Activated CD4-positive, alpha-beta T cell treated with anti-CD3 and anti-CD28 coated beads, Interleukin-2, Interleukin-6, amounts not matched to agents 100 ng/mL and 50 ng/mL, durations not matched to agents 16 hours and 8 hours (primary cell): ENCODE measurements at places on chromosomes 2 and 18.

- peak; percentile 28 for DNase-seq
These were observed 61.3 kb downstream of the UBE2E3 start for GRCh38 chr2:181041661-181042060.

DNA sequence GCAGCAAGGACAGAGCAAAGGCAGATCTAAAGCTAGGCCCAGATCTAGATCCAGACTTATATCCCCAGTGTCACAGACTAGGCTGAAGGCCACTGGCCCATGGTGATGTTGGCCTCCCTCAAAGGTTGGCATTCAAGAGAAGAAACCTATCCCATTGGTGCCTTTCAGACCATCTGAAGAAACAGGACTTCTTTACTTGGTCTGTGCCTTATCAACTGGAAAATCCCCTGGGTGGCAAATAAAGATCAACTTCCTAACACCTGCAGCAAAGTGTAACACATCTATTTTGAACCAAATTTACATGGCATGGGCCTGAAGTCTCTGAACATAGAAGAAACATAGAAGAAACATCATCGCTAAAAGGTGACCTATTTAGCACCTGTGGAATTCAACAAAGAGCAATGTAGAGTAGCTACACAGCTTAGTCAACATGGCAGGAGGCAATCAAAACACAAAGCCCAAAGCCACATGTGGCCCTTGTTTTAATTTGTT is 35.8 kb downstream of the METTL4 start:
- DNase-seq: no peak

GRCh38 chr18:21132398-21132918 is 20.8 kb upstream of the ROCK1 start:
- no peak for DNase-seq

DNA sequence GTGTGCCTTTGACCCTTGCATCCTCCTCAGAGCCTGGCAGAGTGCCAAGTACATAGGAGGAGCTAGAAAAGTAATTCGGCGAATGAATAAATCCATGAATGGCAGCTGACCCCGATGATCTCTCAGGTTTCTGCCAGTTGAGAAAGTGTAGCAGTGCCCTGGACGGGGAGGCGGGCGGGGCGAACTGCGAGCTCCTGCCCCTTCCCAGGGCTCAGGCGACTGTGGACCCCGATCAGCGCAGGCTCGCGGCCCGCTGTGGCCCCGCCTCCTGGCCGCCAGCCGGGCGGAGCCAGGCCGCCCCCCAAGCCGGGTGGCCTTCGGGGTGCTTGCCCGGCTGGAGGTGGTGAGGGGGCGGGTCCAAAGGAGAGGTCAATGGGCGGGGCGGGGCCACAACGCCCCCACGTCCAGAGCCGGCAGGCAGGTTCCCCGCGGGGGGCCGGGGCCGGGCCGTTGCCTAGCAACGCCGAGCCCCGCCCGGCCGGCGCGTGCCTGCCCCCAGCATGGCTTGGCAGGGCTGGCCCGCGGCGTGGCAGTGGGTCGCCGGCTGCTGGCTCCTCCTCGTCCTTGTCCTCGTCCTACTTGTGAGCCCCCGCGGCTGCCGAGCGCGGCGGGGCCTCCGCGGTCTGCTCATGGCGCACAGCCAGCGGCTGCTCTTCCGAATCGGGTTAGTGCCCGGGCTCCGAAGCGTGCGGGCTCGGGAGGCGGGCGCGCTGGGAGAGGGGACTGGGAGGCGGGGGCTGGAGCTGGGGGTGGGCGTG is 30.6 kb upstream of the TMBIM1 start:
- DNase-seq: peak; percentile 35

DNA sequence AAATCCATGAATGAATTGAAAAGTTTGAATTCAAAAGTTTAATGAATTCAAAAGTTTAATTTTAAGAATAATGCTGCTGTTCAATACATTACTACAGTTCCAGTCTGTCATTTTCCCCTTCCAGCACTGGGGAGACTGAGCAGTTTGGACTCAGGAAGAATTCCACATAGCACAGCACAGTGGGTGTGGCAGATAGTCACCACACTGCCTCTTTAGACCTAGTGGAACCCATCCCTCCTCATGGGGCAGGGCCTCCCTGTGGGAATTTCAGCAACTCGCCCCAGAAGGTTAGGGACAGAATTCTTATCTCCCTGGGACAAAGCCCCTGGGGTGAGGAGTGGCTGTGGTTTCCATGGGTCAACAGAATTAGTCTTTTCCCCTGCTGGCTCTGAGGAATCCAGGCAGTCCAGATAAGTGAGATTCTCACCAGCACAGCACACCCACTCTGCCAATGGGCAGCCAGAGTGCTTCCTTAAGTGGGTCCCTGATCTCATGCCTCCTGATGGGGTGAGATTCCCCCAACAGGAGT is 442.0 kb upstream of the SYT4 start:
- no peak for DNase-seq

DNA sequence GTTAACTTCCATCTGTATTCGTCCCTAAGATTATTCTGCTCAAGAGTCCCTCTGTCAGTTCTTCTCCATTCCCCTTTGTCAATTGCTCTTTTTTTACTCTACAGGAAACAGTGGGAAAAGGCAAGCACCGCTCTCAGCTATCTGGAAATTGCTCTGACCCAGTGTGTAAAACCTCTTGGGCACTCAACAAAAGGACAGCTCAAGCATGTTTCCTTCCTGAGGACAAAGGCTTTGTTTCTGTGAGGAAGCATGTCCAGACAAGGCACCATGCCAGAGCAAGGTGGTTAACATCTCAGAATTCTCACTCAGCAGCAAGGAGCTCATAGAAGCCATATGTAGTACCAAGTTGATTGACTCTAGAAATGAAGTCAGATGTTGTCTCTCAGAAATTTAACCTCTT is 735.6 kb downstream of the TSN start:
- DNase-seq: no peak

DNA sequence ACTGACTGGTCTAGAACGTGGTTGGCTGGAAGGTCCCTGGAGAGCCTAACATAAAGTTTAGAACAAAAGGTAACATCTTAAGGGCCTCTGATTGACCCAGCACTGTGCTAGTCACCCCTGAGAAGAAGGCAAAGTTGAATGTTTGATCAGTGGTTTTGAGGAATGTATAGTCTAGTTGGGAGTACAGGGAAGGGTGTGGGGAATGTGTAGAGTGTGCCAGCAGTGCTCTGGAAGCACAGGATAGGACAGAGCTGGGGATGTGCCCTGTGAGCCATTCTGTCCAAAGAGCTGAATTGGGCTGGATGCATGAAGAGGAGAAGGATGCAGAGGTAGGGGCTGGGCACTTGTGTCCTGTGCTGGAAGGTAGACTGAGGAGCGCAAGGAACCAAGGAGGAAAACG is 41.0 kb upstream of the DOCK10 start:
- DNase-seq: no peak

DNA sequence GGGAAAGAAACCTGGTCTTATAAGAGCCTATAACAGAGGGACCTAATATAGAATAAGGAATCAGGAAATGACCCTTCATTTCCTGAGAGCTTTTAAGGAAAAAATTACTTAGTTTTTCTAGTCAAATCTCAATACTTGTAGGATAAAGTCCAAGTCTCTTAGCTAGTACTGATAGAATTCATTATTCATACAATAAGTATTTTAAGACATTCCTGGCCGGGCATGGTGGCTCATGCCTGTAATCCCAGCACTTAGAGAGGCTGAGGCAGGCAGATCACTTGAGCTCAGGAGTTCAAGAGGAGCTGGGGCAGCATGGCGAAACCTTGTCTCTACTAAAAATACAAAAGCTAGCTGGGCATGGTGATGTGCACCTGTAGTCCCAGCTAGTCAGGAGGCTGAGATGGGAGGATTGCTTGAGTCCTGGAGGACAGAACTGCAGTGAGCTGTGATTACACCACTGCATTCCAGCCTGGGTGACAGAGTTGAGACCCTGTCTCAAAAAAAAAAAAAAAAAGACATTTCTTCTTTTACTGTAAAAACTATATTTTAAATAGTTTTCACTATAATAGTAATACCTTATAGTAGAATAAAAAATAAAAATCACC is 3.2 kb downstream of the RAB3GAP1 start:
- no peak for DNase-seq

- no peak for DNase-seq
These were observed 417.0 kb downstream of the TXNL1 start for GRCh38 chr18:56221195-56222065.

DNA sequence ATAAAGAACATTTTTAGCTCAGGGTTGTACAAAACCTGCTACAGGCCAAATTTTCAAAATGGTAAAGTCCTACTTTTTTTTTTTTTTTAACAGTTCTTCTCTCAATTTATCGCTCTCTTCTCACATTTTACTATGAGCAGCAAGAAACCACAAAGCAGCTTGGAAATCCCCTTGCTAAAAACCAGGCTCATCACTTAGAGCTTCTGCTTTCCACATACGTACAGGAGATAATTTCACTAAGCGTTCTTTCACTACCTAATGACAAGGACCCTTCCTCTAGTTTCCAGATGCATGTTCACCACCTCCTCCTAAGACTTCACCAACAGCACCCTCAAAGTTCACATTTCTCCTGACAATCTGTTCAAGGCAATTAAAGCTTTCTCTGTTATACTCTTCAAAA is 294.9 kb upstream of the CYRIA start:
- no peak for DNase-seq

DNA sequence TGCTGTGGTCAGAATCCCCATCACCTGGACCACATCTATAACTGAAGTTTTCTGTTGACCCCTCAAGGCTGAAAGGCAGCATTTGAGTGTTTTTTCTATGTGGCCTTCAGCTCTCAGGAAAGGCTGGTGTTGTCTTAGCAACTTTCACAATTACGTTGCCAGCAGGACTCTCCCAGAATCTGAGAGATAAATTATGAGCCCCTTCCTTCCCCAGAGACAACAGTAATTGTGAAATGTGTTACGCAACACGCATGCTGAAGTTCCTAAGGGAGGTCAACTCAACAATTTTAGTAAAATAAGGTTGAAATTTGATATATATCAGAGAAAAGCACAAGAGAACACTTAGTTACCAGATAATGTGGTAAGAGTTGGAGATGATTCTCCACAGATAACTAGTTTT is 216.5 kb upstream of the SLC8A1 start:
- DNase-seq: no peak

DNA sequence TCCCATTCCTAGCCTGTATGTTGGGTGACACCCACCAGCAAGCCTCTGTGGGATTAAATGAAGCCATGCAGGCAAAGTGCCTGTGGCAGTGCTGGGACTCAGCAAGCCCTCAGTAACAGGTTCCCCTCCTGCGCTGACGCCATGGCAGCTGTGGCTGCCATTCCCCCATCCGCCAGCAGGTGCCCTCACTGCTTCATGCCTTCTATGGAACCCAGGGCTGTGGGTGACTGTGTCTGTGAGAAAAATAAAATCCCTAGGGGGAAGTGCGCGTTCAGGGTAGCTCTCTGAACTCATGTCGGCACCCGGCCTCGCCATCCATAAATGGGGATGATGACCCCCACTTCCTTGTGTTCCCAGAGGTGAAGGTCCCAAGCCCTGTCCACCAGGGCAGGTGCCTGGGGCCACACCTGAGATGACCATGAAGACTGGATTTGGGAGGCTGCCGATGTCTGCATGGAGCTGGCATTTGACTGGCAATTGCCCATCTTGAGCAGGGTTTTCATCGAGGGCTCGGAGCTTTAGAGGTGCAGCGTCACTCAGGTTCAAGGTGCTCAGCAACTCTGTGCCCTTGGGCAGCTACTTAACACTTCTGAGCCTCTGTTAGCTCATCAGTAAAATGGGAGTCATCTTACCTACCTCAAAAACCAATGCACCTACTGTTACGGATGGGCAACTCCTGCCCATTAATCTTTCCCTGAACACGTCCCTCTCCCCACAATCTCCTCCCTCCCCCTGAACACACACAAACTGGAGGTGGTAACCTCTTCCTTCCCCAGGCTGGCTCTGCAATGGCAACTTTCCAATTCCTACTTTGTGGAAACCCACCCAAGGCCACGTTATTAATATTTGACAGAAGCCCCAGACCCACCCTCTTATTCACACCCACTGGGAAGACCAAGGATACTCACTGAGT is 2.9 kb upstream of the MAL start:
- DNase-seq: peak; percentile 86

DNA sequence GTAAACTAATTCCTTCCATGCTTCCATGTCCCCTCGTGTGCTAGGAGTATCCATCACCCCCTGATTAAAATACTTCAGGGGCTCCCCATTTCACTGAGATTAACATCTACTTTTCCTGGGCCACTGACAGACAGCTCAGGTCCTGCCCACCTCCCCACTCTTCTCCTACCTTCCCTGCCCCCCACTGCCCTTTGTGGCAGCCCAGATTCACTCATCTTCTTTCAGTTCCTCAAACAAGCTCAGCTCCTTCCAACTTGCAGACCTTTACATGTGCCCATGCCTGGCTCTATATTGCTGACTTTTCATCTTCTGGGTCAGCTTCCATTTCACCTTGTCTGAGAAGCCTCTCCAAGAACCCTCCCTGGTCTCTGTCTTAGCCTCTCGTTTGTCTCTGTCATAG is 12.0 kb downstream of the RUFY4 start:
- no peak for DNase-seq

DNA sequence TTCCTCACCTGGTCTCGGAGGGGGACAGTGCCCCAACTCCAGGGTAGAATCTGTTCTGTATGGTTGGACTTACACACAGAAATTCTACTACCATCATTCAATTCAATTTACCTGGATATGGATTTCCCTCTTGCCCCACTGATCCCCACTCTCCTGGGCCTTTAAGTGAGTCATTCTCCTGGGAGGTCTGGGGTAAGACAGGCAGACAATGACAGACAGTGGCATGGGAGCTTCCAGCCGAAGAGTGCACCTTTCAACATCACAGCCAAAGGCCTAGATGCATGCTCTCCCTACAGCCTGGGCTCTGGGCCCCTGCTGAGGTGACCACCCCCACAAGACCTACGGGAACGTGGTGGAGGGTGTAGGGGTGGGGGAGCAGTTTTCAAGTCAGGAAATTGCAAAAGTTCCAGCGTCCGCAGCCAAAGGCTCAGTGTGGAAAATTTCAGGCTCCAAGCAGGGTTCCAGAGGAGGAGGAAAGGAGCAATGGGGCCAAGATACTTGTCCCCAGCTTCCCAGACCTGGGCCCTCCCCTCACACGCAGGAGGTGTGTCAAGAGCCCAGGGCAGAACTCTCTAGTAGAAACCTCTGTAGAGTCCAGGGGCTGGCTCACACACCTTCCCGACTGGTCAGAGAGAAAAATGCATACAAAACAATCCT is 296.4 kb downstream of the CYP26B1 start:
- no peak for DNase-seq

GRCh38 chr2:96146881-96147592 is 1.8 kb upstream of the DUSP2 start:
- no peak for DNase-seq

DNA sequence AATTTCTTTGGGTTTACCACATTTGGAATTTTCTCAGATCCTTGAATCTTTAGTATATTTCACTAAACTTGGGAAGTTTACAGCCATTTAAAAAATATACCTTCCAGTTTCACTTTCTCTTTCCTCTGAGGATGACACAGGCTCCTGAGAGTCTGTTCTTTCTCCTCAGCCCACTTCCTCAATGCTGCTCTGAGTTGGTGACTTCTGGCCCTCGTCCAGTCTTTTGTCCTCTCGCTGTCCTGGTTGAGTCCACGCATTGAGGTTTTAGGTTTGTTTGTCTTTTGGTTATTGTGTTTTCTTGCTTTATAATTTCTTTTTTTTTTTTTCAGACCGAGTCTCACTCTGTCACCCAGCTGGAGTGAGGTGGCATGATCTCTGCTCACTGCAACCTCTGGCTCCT is 40.7 kb upstream of the GALR1 start:
- peak; percentile 64 for DNase-seq

- no peak for DNase-seq
These were observed 95.9 kb upstream of the ACKR3 start for GRCh38 chr2:236473691-236474090.

GRCh38 chr2:224986477-224986876 is 55.8 kb downstream of the DOCK10 start:
- no peak for DNase-seq
